Stomach (tissue), 19 donors: ENCODE measurements at places on chromosomes 6 and 20.

- peak; percentile 19 for DNase-seq
These were observed 41.5 kb upstream of the ZNFX1 start for GRCh38 chr20:49319208-49319809.

DNA sequence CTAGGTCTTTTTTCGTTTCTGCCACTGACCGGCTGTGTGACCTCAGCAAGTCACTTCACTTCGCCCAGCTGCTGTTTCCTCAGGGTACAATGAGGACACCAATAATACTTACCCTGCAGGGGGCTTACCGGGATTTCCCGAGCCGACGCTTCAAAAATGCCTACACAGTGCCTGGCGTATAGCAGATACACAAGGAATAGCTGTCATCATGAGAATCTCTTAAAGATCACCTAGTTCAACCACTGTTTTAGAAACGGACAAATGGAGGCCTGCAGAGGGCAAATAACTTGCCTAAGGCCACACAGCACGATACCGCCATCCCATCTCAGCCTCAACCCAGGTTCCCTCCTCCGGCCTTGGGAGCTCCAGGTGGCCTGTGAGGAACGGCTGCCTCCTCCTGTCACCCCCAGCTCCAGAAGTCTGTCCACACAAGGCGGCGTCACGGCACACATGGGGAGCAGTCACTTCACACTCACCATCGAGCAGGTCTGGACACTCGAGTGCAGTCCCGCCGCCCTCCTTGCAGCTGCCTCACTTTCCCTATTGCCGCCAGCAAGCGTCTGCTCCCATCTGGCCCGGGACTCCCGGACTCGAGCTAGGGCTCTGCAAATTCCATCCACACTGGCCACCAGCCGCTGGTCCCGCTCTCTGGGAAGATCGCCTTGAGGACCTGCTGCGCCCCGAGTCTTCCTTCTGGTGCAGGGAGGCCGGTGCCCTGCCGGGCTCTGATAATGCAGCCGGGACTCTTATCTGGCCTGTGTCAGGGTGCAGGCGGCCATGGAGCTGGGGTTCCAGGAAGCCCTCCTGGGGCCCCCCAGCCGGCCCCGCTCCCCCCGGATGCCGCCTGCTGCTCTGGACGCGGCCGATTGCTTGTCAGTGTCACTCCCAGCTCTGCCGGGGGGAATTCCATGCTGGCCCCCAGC is at the start of gene RIPOR3:
Gene RIPOR3, minus strand, starts transcription at position 893 of the 923 bp plus-strand sequence. Its CDS starts 414 bp downstream, at position 479.
- DNase-seq: peak; percentile 36

DNA sequence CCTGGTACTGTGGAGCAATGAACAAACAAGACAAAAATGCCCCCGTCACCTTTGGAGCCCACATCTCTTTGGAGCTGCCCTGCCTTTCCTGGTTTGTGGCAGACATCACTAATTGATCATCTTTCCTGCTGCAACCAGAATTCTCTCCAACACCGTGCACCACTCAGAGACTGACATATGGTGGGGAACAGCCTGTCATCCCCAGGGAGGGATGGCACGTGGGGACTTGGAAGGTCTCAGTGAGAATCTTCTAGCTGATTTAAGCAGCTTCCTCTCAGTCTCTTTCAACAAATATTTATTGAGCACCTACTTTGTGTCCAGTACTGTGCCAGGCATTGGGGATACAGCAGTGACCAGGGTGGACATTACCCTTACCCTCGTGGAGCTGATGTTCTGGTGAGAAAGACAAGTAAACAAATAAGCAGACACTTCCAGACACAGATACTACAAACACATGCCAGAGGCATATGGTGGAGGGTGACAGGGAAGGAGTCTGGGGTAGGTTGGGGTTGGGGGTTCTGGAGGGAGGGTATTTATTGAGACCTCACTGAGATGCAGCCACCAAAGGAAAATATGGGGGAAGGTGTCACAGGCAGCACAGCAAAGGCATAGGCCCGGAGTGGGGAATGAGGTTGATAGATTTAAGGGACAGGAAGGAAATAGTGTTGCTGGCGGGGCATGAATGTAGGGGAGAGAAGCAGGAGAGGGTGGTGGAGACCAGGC is 82.3 kb downstream of the CEBPB start:
- DNase-seq: no peak

- peak; percentile 45 for DNase-seq
These were observed 34.0 kb upstream of the FAM83C start for GRCh38 chr20:35326021-35326739.

DNA sequence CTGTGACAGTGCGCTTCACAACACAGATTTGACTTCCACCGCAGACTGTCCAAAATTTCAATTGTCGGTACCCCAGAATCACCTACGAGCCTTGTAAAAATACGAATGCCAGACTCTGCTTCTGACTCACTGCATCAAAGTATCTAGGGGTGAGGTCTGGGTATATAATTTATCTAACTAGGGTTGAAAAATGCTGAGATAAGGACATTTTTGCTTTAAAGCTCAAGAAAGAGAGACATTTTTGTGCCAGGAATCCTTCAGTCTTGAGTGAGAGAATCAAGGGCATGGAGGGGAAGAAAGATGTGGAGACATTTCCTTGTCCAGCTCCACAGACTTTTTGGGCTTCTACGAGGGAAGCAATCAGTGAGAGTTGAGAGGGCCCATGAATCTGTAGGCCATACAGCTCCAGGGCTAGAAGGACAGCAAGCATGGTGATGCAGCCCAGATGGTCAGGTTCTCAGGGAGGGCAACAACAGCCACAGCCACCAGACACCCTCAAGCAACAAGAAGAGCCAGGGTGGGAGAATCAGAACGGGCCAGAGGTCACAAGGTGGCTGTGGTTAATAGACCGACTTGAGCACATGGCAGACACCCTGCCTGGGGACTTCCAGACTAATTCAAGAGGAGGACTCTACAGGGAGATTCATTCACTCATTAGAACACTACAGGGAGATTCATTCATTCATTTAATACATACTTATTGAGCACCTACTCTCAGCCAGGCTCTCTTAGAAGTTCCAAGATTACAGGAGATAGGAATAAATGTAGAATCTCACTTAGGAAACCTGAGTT is 211.1 kb upstream of the PRDM1 start:
- DNase-seq: no peak

- no peak for DNase-seq
These were observed 71.8 kb upstream of the TMEM181 start for GRCh38 chr6:158488065-158488464.

DNA sequence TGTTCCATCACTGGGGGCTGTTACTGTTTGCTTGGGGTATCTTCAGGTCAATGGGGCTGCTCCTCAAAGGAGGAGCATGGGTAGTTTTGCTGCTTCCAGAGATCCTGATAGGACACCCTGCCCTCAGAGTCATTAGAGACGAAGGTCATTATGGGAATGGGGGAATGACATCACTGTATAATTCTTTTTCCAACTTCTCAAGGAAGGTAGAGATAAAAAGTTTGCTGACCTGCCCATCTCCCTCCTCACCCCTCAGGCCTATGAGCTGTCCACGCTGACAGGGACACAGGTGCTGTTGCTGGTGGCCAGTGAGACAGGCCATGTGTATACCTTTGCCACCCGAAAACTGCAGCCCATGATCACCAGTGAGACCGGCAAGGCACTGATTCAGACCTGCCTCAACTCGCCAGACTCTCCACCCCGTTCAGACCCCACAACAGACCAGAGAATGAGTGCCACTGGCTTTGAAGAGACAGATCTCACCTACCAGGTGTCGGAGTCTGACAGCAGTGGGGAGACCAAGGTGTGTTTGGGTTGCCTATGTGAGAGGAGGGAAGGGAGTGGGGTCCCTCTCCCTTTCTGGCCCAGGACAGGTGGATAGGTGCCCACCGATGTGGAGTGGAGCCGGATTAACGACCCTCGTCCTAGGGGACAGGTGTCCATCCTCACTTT is 2.7 kb downstream of the SRF start:
- DNase-seq: peak; percentile 37

DNA sequence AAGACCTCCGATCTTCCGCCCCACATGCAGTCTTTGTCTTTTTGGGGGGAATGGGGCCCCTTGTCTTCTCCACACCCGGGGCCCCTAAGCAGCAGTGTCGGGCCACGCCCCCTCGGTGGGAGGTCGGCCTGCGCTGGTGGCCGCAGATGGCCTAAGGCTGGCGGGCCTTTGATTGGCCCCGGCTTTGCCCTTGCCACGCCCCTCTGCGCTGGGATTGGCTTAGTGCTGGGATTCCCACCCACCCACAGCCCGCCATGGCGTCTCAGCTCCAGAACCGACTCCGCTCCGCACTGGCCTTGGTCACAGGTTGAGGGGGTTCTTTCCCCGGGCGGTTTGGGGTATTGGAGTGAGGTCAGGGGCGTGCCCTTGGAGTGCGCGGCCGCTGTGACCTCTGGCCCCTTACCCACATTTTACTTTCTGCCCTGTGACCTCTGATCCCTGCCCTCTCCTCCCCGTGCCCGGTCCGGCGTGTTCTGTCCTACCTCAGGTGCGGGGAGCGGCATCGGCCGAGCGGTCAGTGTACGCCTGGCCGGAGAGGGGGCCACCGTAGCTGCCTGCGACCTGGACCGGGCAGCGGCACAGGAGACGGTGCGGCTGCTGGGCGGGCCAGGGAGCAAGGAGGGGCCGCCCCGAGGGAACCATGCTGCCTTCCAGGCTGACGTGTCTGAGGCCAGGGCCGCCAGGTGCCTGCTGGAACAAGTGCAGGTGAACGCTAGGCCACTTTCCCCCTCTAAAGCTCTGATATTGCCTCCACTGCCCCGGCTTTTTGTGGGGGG is at the start of gene HSD17B8:
Gene HSD17B8, plus strand, starts transcription at position 241 of the 776 bp plus-strand sequence. Its CDS starts 14 bp downstream, at position 255.
- peak; percentile 98 for DNase-seq

- DNase-seq: no peak
These were observed 74.8 kb upstream of the KIF16B start for GRCh38 chr20:16647875-16648597.

- no peak for DNase-seq
These were observed 19.5 kb upstream of the SUMO4 start for GRCh38 chr6:149380523-149380922.

DNA sequence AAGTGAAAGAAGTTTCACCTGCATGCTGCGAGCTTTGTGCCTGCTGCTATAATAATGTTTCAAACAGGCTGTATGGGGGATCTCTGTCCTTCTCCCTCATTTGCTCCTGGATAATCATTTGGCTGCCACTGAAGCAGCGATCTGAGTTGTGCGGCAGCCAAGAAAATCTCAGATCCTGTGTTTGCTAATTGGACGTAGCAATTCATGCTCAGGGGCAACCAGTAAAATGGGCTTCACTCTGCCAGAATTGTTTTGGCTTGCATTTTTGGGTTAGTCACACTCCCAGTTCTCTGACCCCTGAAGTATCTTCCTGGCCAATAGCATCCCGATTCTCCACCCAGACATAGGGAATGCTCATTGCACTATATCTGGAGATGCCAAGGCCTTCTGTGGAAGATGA is 13.7 kb upstream of the STXBP5 start:
- DNase-seq: no peak

GRCh38 chr6:162576016-162576415 is 151.6 kb downstream of the PRKN start:
- no peak for DNase-seq

GRCh38 chr20:51757226-51757625 is 11.0 kb downstream of the ATP9A start:
- no peak for DNase-seq

- peak; percentile 76 for DNase-seq
These were observed 122.7 kb downstream of the SNX5 start for GRCh38 chr20:17845701-17846475.

DNA sequence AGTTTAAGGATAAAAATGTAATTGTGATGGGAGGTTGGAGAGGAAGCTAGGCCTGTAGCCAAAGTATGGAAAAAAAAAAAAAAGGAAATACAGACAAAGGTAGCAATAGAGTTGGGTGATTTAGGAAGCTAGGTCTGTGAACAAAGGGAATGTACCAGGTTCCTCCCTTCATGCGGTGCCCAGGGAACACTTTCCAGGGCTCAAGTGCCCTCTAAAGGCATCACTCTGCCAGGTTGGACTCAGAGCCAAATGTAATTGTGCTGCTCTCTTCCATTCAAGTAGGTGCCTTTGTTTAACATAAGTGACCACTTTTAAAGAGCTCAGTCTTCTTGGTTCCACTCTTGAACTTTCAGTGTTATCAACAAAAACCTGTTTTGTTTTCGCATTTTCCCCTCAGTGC is 159.7 kb upstream of the AHI1 start:
- DNase-seq: no peak

DNA sequence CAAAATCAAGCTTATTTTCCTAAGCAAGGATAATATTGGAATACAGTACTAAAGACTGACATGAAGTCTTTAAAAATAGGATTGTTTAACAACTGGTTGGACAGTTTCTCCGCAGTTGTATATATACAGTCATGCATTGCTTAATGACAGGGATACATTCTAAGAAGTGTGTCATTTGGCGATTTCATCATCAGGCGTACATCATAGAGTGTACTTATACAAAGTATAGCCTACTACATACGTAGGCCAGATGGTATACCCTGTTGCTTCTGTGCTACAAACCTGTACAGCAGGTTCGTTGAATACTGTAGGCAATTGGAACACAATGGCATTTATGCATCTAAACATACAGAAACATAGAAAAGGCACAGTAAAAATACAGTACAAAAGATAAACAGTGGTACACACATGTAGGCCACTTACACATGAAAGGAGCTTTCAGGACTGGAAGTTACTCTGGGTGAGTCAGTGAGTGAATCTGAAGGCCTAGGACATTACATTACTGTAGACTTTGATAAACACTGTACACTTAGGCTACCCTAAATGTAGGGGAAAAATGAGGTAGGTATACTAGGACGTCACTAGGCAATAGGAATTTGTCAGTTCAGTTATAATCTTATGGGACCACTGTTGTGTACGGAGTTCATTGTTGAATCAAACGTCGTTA is 20.1 kb downstream of the HECA start:
- no peak for DNase-seq

DNA sequence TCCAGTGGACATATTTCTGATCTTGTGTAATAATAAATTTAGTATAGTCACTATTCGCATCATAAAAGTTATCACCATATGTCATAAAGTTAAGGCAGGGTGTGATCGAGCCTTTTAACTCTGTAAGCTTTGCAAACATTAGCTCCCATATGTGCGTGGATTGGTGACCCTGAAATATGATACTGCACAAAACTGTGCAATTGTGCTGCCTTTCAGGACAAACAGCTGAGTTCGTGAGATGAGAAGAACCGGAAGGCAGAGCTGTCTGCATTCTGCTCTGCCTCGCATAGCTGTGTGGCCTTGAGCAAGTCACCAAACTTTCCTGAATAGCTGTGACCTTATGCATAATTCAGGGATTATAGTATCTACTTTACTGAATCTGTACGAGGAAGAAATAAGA is 3.2 kb upstream of the PLEKHG1 start:
- no peak for DNase-seq
